ENCODE measurements at places on chromosomes 6 and 20.
A peak's percentile ranks its signal among the peaks of the same experiment; 100 is the strongest.

- DNase-seq = no peak
Observed at GRCh38 chr20:4202441-4202840, 187.1 kb upstream of the RNF24 start.

GRCh38 chr20:57589123-57589727, 28.3 kb downstream of the PCK1 start:
- no peak for DNase-seq

DNA sequence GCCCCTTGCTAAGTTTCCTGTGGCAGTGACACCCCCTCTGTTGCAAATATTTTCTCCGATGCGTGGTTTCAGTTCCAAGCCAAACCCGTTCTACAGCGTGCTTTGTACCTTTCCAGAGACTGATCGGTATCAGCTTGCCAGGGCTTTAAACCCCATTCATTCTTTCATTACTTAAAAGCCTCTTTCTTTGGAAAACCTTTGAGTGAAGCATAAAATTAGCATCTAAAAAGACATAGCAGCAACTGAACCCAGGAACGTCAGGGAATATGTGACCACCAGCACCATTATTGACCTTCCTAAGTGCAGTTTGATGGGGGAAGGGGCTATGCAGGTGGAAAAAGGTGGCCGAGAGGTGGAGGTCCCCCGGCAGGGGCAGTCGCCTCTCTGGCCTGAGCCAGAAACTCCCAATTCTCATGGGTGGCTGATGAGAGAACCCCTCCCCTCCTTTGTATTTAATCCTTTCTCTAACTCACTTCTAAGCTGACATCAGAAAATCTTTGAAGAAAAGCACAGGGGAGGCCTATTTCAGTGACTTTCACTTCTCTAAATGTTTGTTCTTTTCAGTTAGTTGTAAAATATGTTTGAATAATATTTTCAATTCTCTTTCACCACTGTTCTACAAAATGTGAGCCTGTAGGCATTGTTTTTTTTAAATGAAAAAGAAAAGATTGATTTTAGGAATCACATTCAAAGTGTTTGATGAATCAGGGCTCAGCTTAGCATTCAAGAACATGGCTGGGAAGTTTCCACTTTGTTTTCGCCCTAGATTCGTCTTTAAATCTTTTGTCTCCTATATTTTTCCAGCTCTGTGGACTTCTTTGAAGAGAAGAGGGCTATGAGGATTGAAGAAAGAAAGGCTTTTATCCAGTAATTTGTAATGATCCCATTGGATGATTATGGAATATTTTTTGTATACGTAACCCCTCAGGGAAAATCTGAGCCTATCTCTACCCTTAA, 89.2 kb downstream of the RSPH3 start:
- peak; percentile 81 for DNase-seq

GRCh38 chr6:9761220-9761619, 653.7 kb downstream of the TFAP2A start:
- no peak for DNase-seq

- no peak for DNase-seq
Observed at GRCh38 chr6:150689900-150690590, 90.4 kb downstream of the PLEKHG1 start.

DNA sequence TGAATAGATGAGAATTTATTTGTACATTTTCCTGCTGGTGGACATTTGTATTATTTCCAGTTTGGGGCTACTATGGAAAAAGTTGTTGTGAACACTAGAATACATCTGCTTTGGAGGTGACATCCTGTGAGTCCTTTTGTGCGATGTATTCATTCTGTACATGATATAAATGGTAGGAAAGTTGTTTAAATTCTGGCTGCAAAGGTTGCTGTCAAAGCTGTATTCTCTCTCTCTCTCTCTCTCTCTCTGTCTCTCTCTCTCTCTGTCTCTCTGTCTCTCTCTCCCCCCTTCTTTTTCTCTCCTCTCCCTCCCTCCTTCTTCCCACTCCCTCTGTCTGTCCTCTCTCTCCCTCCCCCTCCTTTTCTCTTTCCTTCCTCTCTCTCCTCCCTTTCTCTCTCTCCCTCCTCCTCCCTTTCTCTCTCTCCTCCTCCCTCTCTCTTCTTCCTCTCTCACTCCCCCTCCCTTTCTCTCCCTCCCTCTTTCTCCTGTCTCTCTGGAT, 25.3 kb downstream of the SLC13A3 start:
- DNase-seq = no peak

DNA sequence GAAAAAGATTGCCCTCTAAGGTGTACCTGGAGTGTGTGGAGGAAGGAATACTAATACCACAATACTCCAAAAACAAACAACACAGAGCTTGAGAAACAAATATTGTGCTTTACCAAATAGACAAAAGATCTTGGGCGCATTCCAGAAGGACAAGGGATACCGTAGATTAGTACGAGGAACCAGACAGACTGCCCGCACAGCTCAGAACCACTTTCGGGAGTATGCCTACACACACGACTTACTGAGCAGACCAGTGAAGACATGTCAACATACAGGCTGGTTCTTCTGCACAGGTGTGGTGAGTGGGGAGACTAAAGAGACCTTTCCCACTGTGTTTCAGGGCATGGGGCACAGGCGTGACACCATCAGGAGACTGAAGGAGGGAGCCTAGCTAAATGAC, 15.8 kb upstream of the FOXQ1 start:
- no peak for DNase-seq

- no peak for DNase-seq
Observed at GRCh38 chr6:70370496-70370895, 42.8 kb upstream of the FAM135A start.

DNA sequence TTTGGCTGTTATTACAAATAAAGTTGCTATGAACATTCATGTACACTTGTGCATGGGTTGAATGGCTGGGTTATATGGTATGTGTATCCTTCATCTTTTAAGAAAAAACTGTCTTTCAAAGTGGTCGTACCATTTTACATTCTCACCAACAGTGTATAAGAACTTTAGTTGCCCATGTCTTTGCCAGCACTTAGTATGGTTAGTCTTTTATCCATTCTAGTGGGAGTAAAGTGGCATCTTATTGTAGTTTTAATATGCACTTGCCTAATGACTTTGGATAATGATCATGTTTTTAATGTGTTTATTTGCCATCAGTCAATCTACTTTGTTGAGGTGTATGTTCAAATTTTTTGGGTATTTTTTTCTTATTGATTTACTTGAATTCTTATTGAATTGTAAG, 32.5 kb upstream of the ECI2 start:
- no peak for DNase-seq

GRCh38 chr6:158867381-158868121, 48.4 kb upstream of the EZR start:
- DNase-seq = no peak

DNA sequence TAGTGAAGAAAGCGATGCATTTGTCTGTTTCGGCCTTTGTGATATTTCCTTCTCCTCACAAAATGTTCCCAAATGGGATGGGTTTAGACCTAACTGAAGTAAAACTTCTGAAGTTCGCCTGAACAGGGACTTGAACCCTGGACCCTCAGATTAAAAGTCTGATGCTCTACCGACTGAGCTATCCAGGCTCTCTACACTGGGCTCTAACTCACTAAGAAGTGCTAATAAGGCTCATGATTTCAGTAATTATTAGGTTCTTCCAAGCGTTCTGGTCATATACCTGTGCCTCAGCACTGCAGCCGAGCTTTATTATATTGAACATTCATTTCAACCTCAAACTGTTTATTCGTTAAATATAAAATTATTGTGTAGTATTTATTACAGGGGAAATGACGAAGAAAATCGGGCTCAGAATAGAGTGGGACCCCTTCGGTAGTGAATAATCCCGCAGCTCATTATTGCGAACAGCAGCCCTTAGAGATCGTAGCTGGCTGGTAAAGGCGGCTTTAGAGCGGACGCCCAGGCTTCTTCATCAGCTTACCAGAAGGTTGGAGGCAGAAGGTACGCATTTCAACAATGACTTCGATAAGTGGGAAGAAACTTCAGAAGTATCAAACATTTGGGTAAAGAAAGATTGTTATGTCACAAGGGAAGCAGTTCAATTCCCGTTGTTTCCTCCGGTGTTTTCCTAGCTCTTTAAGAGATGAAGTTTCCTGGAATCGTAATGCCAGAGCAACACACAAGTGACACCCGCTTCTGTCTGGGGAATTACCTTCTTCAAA, 119.0 kb upstream of the ZNF184 start:
- DNase-seq = no peak

- no peak for DNase-seq
Observed at GRCh38 chr6:115838763-115839401, 221.8 kb downstream of the FRK start.

- peak; percentile 74 for DNase-seq
Observed at GRCh38 chr6:21587961-21588480, 5.5 kb upstream of the SOX4 start.

DNA sequence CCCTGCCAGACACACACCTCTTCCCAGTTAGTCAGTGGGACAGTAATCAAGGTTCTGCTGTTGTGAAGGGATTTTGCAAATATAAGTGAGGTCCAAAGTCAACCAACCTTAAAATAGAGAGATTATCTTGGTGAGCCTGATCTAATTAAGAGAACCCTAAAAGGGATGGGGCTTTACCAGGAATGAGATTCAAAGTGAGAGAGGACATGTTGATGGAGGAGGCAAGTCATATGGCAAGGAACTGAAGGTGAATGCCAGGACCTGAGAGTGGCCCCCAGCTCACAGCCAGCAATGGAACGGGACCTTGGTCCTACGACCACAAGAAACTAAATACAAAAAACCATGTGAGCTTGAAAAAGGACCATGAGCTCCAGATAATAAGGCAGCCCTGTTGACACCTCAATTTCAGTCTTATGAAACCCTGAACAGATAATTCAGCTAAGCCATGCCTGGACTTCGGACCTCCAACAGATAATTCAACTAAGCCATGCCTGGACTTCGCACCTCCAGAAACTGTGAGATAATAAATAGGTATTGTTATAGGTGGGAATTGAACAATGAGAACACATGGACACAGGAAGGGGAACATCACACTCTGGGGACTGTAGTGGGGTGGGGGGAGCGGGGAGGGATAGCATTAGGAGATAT, 253.4 kb downstream of the GMPR start:
- no peak for DNase-seq

- no peak for DNase-seq
Observed at GRCh38 chr6:147268254-147268653, 64.0 kb downstream of the STXBP5 start.

GRCh38 chr6:35208419-35208818, 5.3 kb upstream of the SCUBE3 start:
- no peak for DNase-seq

GRCh38 chr6:164066335-164066734, 651.8 kb downstream of the QKI start:
- DNase-seq = no peak

DNA sequence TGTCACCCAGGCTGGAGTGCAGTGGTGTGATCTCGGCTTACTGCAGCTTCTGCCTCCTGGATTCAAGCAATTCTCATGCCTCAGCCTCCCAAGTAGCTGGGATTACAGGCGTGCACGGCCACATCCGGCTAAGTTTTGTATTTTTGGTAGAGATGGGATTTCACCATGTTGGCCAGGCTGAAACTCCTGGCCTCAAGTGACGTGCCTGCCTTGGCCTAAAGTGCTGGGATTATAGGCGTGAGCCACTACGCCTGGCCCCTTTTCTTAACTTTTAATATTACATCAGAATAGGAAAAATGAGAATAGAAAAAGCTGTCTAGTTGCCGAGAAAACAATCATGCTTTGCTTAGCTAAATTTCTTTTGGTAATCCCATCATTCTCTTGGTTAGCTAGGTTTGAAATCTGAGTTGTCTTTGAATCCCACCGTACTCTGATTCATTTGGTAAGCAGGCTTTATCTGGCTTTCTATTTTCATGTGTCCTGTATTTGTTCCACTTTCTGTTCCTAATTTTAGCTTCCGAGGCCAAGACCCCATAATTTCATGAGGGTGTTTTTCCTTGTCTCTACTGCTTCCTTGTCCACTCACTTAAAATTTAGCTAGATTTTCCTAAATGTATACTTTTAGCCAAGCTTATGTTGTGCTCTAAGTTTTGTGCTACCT, 83.5 kb downstream of the NCOA3 start:
- DNase-seq = no peak

GRCh38 chr6:119966484-119966883, 616.9 kb upstream of the MAN1A1 start:
- no peak for DNase-seq

GRCh38 chr20:57252559-57253162, 13.8 kb downstream of the BMP7 start:
- DNase-seq = no peak

DNA sequence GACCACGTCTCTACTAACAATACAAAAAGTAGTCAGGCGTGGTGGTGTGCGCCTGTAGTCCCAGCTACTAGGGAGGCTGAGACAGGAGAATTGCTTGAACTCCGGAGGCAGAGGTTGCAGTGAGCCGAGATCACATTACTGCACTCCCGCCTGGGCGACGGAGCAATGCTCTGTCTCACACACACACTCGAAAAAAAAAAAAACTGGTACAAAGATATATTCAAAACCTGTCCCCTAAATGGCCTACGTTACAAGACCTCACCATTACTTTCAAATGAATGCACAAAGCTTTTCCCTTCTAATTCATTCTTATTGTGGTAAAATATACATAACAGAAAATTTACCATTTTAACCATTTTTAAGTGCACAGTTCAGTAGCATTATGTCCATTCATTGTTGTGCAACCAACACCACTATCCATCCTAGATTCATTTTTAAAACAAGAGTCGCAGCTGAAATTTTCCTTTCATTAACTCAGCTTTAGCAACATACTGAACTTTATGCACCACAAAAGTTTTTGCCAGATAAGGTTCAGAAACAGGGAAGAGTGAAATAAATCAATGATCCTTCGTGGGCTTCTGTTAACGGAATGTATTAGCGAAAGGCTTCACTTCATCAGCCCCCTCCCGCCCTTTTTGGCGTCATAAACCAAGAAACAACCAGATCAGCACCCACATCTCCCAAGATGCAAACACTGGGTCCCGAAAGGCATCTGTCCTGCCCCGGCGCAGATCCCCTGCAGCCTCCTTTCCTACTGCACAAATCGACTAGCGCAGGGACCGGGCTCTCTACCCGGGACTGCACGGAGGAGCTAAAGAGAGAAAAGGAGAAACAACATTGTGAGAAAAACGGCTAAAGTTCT, 825 bp upstream of the FAM135A start:
- DNase-seq = no peak

- DNase-seq = no peak
Observed at GRCh38 chr6:145948328-145948727, 15.8 kb downstream of the SHPRH start.

- DNase-seq = no peak
Observed at GRCh38 chr6:76422511-76423213, 350.2 kb upstream of the IMPG1 start.

GRCh38 chr20:63833776-63834490, 2.9 kb upstream of the ZBTB46 start:
- DNase-seq = no peak

- DNase-seq = no peak
Observed at GRCh38 chr6:139187489-139187888, 52.6 kb downstream of the HECA start.

DNA sequence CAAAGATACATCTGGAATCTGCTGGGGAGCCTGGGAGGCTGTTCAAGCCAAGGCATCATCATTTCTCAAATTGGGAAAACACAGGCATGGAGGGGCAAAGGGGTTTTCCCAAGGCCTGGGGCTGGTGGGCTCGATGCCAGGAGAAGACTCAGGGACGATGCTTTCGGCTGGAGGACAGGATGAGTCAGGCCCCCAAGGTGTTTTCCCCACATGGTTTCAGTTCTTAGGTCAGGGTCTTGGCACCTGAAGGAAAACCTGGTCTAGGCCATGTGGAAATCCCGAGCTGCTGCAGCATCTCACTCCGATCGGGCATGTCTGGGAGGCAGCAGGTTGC, 348.1 kb downstream of the CDC5L start:
- no peak for DNase-seq
